ENCODE measurements at places on chromosomes 12 and 14. TPM values are rescaled to one million over a fixed set of nuclear protein-coding genes. Genes with fewer than 3 reads are reported as not detected.

The NKX2-1 gene
- total RNA-seq = not detected

The MIP gene
- not detected for total RNA-seq

The SLCO1B1 gene
- total RNA-seq = not detected

The NYNRIN gene
- under 0.01 TPM for total RNA-seq

The AMDHD1 gene
- 0.63 TPM for total RNA-seq

The AKAP5 gene
- 2.3 TPM for total RNA-seq

The TOGARAM1 gene
- total RNA-seq = 19.1 TPM

The TSPAN31 gene
- 7.9 TPM for total RNA-seq

The CLEC4D gene
- 10.9 TPM for total RNA-seq

The HSPB8 gene
- total RNA-seq = not detected

The OLR1 gene
- 104 TPM for total RNA-seq

The RPGRIP1 gene
- 0.42 TPM for total RNA-seq

The BMAL2 gene
- total RNA-seq = 1.6 TPM

The ACSM4 gene
- total RNA-seq = not detected

The IGF1 gene
- total RNA-seq = not detected
